ENCODE measurements at places on chromosomes 1 and 21. TPM values are rescaled to one million over a fixed set of nuclear protein-coding genes. Genes with fewer than 3 reads are reported as not detected.

DNA sequence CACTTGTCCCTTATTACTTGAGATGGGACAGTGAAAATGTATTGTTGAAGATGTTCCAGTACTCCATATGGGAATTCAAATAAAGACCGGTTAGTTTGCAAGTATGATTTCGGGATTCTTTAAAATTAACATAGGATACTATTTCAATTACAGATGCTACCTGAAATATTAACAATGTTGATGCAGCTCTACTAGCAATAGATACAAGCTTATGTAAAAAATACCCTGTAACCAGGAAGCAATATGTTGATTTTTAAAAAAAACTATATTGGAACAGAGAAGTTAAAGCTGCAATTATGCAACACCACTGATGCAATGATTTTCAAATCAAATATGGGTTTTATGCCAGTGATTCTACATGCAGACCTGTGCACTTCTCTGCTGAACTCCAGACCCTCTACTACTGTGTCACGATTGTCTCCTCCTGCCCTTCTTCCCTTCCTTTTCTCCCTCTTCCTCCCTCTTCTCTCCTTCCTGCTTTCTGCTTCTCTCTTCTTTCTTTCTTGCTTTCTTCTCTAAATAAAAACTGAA, 179.2 kb downstream of the ATP6V1G3 start:
- H3K27ac ChIP-seq = no peak overlapping the region
- peaks cover 13% of the 10 kb centered on the region for H3K27me3 ChIP-seq
- no peak overlapping the region for H3K4me3 ChIP-seq
- no peaks in the 10 kb centered on the region for H3K36me3 ChIP-seq
- DNase-seq = no peak

GRCh38 chr1:160580221-160580812, 1.0 kb upstream of the CD84 start:
- no peak for DNase-seq
- H3K27ac ChIP-seq = peak overlapping the region; percentile 15
- H3K27me3 ChIP-seq = no peaks in the 10 kb centered on the region
- H3K4me1 ChIP-seq = peaks cover 45% of the 10 kb centered on the region
- peaks cover 17% of the 10 kb centered on the region for H3K36me3 ChIP-seq

- H3K27me3 ChIP-seq = no peaks in the 10 kb centered on the region
- H3K36me3 ChIP-seq = no peaks in the 10 kb centered on the region
- H3K27ac ChIP-seq = no peak overlapping the region
- DNase-seq = peak; percentile 10
Observed at GRCh38 chr1:30412241-30413110, 310.9 kb downstream of the MATN1 start.

DNA sequence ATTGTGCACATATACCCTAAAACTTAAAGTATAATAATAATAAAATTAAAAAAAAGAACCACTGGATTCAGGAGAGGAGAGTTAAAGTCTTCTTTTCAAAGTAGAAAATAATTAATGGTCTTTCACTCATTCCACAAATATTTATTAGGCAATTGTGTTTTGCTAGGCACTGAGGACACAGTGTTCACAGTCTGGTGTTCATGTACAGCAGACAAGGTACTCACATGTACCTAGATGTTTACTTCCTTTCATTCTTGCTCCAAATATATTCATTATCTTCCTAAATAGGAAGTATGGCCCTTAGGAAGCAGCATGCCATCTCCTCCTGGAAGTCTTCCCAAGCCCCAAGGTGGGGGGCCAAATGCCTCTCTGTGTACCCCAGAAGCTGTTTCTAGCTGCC, 265.0 kb downstream of the NPHP4 start:
- no peak overlapping the region for H3K4me3 ChIP-seq
- no peaks in the 10 kb centered on the region for H3K36me3 ChIP-seq
- H3K27me3 ChIP-seq = peaks cover 5% of the 10 kb centered on the region
- H3K4me1 ChIP-seq = no peaks in the 10 kb centered on the region
- H3K27ac ChIP-seq = no peak overlapping the region

DNA sequence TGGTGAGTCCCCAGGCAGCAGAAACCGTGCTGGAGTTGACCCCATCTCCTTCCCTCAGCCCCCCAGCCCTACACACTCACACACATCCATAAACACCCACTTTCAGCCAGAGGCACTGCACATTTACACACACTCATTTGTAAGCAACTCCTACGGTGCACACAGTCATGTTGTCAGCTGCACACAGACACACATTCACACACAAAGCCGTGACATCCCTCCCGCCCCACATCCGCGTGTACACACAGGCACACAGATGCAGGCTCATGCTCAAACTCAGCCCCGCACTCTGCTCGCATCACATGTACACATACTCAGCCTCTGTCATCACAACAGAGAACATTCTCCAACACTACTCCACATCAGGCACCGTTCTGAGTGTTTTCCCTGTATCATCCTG, 47.6 kb downstream of the LACTBL1 start:
- DNase-seq = no peak
- H3K36me3 ChIP-seq = no peaks in the 10 kb centered on the region
- H3K4me3 ChIP-seq = no peak overlapping the region
- peaks cover 9% of the 10 kb centered on the region for H3K27me3 ChIP-seq

GRCh38 chr1:5910276-5910620, 82.0 kb downstream of the NPHP4 start:
- no peaks in the 10 kb centered on the region for H3K36me3 ChIP-seq
- H3K27me3 ChIP-seq = no peaks in the 10 kb centered on the region
- H3K4me1 ChIP-seq = no peaks in the 10 kb centered on the region
- H3K27ac ChIP-seq = no peak overlapping the region
- H3K4me3 ChIP-seq = no peak overlapping the region

The MNDA gene
- total RNA-seq = 0.47 TPM

The USH2A gene
- total RNA-seq = not detected

The FAM72B gene
- total RNA-seq = 23.9 TPM

The FCRL5 gene
- total RNA-seq = 0.33 TPM

- no peak for DNase-seq
- H3K36me3 ChIP-seq = peaks cover 8% of the 10 kb centered on the region
Observed at GRCh38 chr1:40838045-40838979, 23.9 kb downstream of the CITED4 start.
